ENCODE measurements at places on chromosomes 5 and 9.

DNA sequence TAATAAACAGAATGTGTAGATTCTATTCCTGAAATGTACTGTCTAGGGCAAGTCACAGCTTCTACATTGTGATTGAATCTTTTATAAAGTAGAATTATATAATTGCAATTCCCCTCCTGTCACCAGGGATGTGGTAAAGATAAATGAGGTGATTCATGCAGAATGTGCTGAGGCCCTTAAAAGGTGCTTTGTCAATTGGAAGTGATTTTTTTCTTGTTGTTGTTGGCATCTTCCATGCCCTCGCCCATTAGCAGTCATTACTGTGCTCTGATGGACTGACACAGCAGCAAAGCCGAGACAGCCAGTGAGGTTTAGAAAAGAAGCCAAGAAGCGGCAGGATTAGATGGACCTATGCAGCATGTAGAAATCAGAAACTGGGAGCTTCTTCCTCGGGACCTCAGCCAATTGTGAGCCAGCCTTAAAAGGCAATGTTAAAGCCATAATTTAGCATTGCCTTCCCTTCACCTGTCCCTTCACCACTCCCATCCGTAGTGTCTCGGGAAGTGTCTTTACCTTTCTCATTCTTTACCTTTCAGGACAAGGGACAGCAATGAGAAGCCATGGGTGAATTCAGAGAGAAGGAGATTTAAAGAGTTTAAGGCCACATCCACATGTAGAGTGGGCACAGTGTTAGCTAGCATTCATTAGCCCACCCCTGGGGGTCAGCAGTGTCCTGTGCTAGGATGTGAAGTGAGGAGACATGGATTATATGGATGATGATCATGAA, 257.8 kb downstream of the PLK2 start:
- no peak for DNase-seq

DNA sequence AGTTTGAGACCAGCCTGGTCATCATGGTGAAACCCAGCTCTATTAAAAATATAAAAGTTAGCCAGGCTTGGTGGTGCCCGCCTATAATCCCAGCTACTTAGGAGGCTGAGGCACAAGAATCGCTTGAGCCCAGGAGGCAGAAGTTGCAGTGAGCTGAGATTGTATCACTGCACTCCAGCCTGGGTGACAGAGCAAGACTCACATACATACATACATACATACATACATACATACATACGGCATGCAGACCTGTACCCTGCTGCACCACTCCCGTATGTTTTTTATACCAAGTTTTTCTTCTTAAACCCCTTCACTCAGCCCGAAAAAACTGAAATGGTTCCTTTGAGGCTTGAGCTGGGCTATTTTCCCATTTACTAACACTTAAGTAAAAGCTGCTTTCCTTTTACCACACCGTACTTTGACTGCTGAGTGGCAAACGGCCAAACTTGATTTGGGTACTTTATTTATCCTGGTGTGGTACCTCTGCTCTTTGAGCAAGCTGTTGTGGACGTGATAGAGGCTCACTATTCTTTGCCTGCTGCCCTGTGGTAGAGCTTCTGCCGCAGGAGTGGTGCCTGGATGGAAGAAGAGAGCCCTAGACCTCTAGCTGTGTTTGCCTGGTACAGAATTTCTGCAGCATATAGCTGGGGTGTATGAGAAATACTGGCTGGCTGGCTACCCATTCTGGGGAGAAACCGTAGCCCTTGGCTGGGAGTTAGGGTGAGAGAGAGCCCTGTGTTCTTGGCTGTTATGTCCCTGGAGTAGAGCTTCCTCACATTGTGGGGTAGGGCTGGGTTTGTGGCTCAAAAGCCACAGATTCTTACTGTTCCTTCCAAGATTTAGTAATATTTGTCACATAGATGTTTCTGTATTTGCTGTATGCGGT, 19.4 kb downstream of the IPO11 start:
- no peak for DNase-seq

- DNase-seq = no peak
Measured at GRCh38 chr9:134917431-134918373, at the start of gene FCN1. FCN1 (minus strand) TSS chr9:134917912; CDS start chr9:134917871, 41 bp downstream.

DNA sequence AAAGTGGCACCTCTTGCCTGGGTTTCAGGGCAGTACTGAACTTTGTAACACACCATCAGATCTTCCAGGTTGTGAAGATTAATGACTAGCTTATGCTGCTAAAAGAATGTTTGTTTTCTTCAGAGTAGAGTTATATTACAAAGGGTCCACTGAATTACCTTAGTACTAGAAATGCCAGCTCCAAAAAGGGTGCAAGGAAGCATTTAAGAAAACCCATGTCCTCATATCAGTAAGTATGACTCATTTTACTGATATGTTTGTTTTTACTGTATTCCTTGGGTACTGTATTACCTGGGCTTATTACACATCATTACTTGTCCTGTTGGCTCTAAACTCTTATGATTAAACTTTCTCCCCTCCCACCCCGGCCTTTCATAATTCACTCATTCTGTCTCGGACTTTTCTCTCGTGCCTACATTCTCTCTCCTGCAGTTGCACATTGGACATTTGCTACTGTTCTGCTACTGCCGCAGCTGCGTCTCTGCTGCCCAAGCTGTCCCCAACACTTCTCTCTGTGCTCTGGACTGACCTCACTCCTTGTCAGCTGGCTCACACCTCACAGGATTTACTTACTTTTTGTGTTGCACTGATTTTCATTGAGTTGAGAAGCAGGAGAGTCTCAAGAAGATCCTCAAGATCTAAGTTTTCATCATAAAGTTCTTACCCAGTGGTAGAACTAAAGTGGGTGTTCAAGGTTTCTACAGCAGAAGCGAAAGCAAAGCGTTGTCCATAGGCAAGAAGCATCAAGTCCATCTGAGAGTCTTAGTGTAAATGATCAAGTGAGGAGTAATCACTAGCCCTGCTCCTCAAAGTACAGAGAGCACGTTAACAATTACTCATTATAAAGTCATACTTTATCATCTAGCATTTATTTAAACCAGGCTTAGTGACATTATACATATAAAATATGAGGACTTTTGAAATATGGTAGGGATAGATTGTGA, 53.2 kb upstream of the C9orf72 start:
- DNase-seq = no peak

- no peak for DNase-seq
Measured at GRCh38 chr9:124005029-124005771, 6.4 kb upstream of the LHX2 start.

DNA sequence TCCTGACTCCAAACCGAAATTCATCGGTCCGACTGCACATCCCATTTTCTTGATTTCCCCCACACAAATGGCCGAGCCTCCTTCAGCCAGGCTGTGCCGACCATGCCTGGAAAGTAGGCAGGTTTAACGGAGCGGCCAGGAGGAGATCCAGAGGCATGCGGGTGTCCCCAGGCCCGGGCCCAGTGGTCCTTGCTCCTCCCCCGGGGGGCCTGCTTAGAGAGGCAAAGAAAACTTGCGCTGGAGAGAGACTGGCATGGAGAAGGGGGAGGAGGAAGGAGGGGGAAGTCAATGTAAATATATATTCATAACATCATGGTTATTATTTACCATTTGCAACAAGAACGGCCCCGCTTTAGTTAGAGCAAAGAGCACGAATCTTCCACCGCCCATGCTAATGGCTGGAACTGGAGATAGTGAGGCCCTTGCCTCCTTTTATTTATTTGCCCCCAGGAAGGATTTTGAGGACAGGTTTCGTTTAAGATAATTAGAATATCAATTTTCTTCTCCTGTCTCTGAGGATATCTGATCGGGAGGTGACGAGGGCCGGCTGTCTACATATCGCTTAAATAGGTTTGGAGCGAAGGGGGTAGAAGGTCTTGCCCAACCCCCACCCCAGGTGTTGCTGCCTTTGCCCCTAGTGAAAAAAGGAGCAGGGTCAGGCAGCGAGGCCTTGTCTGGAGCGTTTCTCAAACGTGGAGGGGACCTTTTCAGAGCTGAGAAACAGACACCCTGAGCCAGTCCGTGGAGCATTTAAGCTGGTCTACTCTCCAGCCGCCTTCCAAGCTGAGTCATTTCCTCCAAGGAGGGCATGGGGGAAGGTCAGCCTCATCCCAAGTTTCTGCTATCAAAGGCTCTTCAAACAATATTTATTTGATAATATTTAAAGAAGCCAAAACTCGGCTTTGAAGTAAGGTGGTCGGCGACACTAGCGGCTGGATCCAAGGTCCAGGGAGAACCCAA, 2.5 kb downstream of the BARHL1 start:
- peak; percentile 80 for DNase-seq

- DNase-seq = no peak
Measured at GRCh38 chr5:123358751-123359150, 64.5 kb downstream of the CEP120 start.

- DNase-seq = no peak
Measured at GRCh38 chr9:134669399-134669955, 27.9 kb downstream of the COL5A1 start.

DNA sequence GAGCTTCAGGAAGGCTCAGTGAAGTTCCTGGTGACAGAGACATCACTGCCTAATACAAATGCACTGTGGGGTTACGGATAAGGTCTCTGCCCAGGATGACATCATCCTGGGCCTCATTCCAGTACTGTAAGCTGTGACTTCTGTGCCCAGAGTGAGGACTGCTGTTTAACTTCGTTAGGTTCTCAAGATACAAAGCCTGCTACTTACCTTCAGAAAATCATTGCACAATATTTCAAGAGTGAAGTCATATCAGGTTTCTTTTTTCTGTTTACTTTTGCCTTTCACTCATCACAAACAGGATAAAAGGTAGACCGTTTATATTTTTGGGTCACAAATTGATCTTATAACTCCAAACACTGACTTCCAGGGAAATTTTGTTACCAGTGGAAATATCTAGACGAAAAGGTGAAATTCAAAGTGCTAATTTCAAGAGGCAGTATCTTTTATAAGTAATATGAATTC, 241.2 kb downstream of the PIK3R1 start:
- no peak for DNase-seq

- no peak for DNase-seq
Measured at GRCh38 chr5:35815089-35815936, 41.4 kb upstream of the IL7R start.

GRCh38 chr9:135422341-135422944, 57.1 kb upstream of the PPP1R26 start:
- DNase-seq = no peak

- peak; percentile 17 for DNase-seq
Measured at GRCh38 chr9:111926421-111926875, 29.8 kb downstream of the UGCG start.

- DNase-seq = no peak
Measured at GRCh38 chr9:21081999-21082398, 4.3 kb upstream of the IFNB1 start.

GRCh38 chr9:104982543-104982942, 54.6 kb upstream of the ABCA1 start:
- no peak for DNase-seq

- no peak for DNase-seq
Measured at GRCh38 chr9:37968228-37968701, 64.3 kb upstream of the SLC25A51 start.

DNA sequence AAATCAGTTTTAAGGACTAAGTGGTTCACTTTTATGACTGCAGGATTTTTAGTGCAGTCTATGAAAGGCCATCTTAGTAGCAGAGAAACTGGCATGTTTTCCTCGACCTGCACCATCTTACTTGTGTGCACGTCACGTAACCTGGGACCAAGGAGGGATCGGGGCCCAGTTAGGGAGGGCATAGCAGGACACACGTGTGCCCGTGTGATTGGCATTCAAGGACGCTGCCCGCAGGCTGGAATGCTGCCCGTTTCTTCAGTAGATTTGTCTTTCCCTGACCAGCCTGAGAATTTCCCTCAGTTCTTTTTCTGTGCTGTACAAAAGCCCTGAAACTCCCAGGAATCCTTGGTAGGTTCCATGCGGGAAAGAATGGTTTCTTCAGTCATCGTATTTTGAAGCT, 196.3 kb downstream of the TRIO start:
- DNase-seq = no peak

GRCh38 chr9:27377811-27378456, 81.0 kb upstream of the EQTN start:
- DNase-seq = no peak

GRCh38 chr5:132008163-132008473, 3.3 kb downstream of the ACSL6 start:
- no peak for DNase-seq

- no peak for DNase-seq
Measured at GRCh38 chr5:172048539-172049101, 42.2 kb upstream of the FBXW11 start.

GRCh38 chr9:95508242-95508967, 8.4 kb downstream of the PTCH1 start:
- no peak for DNase-seq

DNA sequence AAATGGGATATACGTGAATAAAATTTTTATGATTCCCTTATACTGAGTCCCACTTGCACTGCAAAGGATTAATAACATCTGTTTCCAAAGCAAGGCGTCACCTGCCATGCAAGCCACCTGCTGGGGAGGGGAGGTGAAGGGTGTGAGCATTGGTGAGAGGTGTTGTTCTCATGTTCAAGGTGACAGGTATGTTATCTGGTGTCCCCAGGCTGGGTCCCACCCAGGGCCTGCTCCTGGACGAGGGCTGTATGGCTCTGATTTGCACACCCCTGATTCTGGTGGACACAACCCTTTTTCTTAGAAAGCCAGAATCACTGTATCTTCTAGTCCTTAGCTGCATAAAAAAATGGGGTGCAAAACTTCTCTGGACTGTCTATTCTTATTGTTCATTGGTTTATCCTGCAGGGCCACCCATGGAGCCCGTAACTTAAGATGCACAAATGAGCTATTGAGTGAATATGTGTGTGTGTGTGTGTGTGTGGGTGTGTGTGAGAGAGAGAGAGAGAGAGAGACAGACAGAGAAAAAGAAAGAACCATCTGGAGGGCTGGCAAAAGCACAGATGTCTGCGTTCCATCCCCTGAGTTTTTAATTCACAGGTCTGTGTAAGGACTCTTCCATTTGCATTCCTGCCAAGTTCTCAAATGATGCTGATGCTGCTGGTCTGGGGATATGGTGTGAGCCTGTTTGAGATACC, 53.7 kb downstream of the SYK start:
- no peak for DNase-seq

Measured in 8988T (cell line).